Heart left ventricle (tissue), 16 donors: ENCODE measurements at places on chromosomes 5 and 9.

GRCh38 chr9:101628173-101628572, 33.4 kb upstream of the PPP3R2 start:
- no peak for DNase-seq

DNA sequence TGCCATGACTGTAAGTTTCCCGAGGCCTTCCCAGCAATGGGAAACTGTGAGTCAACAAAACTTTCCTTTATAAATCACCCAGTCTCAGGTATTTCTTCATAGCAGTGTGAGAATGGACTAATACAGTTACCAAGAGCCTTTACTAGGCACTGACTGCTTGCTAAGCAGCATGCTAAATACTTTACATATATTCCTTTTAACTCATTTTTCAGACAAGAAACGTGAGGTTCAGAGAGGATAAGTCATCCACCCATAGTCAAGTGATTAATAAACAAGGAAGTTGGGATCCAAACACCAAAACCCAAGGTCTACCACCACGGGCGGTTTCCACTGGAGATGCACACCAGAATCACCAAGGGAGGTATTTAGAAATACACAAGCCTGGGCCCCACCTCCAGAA, 50.8 kb downstream of the GABBR2 start:
- no peak for DNase-seq

DNA sequence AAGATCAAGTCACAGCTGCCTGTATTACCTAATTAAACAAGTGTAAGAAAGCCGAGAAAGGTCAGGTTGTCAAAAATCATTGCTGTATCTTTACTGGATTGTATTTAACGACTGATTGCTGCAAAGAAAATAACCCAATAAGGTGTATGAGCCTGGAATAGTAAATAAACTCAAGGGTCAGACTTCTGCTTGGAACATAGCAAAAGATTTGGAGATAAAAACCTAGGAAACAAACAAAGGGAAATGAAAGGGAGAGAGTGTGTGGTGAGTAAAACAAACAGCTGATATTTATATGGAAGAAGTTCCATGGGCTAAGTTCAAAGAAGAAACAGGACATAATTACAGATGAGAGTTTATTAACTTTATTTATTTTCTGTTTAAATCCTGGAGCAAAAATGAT, 354.0 kb downstream of the TLR4 start:
- no peak for DNase-seq

GRCh38 chr5:36444582-36445418, 143.1 kb upstream of the RANBP3L start:
- DNase-seq, result peak; percentile 32

- DNase-seq, result peak; percentile 46
Measured at GRCh38 chr9:129697656-129698253, 32.3 kb downstream of the PRRX2 start.

DNA sequence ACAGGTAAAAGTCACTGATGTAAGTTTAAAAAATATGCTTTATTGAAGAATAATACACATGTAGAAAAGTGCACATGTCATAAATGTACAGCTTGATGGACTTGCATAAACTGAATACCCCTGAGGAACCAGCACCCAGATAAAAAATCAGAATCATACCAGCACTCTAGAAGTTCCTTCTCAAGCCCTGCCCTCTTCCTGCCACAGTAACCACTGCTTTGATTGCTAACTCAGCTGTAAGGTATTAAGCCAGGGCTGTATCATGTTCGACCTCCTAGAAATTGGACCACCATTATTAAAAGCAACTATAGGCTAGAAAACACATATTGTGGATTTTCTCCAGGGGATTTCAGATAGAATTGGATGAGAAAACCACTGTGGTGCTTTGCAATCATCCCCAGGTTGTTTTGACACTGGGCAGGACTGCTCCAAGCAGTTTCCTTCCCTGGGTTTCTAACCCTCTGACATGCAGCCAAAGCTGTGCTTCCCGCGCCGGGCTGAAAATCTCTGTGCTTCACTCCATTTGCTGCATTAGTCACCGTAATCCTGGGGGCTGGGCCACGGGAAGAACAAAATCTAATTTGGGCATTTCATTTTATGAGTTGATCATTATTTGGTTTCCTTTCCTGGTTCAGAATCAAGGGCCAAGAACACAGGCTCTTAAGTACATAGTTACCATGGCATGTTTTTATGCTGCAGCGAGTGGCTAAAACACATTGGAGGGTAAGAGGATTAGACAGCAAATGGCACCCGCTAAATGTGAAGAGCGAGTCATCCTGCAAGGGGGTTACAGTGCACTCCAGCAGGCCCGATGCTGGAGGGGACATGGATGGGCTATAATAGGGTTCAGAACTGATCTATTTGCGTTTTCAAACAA, 139.4 kb upstream of the IL12B start:
- DNase-seq, result no peak

GRCh38 chr5:91384671-91385430, 1.7 kb upstream of the ARRDC3 start:
- DNase-seq, result peak; percentile 37

- DNase-seq, result no peak
Measured at GRCh38 chr5:114249823-114250222, 112.0 kb upstream of the KCNN2 start.
